DMS53 (cell line): ENCODE measurements at places on chromosomes 2 and 18.

GRCh38 chr2:42099438-42100173 lies 51.8 kb downstream of the PKDCC start:
- DNase-seq, result no peak

GRCh38 chr2:196247976-196248280 lies 76.5 kb upstream of the STK17B start:
- DNase-seq, result no peak

GRCh38 chr2:230898713-230899091 lies 26.3 kb downstream of the GPR55 start:
- DNase-seq, result no peak

GRCh38 chr2:179005976-179006375 lies 44.0 kb downstream of the CCDC141 start:
- no peak for DNase-seq

- no peak for DNase-seq
These were observed 219.9 kb downstream of the SETBP1 start for GRCh38 chr18:44900627-44901026.

- peak; percentile 98 for DNase-seq
These were observed at the start of gene DYNC1I2 for GRCh38 chr2:171687287-171688128. Gene DYNC1I2, plus strand, starts transcription at chr2:171687469. Its CDS starts 2,687 bp downstream, at chr2:171690156.

GRCh38 chr2:94984964-94985575 lies 40.4 kb upstream of the MAL start:
- DNase-seq, result no peak

- no peak for DNase-seq
These were observed 281.7 kb upstream of the CCDC68 start for GRCh38 chr18:55240978-55241377.

- DNase-seq, result peak; percentile 71
These were observed 2.4 kb upstream of the SP9 start for GRCh38 chr2:174332217-174332963.

GRCh38 chr2:43906448-43907109 lies 67.8 kb downstream of the ABCG8 start:
- no peak for DNase-seq

DNA sequence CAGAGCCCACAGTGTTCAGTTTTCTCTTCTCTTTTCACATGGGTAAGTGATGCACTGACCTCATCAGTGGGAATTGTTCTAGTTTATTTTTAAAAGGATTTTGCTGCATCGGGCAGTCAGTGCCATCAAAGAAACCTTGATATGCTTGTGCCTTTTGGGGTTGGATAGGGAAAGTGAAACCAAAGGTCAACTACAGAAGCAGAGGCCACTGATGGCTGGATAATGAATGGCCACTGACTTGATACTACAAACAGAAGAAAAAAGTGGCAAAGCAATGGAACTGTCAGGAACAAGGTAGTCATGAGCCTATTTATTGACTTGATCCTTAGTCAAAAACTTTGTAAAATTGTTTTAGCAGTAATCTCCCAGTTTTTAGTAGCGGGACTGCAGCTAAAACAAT lies 636.3 kb upstream of the ZEB2 start:
- DNase-seq, result no peak

- DNase-seq, result no peak
These were observed 21.4 kb downstream of the FAM98A start for GRCh38 chr2:33577668-33578067.

GRCh38 chr2:221973502-221973901 lies 325.3 kb downstream of the PAX3 start:
- DNase-seq, result no peak

DNA sequence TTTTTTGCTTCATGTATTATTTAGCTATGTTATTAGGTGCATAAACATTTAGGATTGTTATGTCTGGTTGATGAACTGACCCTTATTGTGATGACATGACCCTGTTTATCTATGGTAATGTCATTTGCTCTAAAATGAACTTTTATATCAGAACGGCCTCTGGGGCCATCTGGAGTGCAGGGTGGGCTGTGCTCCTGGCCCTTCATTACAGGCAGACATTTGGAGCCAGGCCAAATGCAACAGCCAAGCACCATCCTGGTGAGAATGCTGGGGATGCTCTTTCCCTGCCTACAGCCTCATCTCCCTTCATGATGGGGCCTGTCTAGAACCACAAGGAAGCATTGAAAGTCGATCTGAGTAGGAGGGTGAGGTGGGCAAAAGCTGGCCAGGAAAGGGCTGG lies 38.0 kb downstream of the HJURP start:
- DNase-seq, result no peak
